ENCODE measurements at places on chromosomes 6 and 20.
A peak's percentile ranks its signal among the peaks of the same experiment; 100 is the strongest.

DNA sequence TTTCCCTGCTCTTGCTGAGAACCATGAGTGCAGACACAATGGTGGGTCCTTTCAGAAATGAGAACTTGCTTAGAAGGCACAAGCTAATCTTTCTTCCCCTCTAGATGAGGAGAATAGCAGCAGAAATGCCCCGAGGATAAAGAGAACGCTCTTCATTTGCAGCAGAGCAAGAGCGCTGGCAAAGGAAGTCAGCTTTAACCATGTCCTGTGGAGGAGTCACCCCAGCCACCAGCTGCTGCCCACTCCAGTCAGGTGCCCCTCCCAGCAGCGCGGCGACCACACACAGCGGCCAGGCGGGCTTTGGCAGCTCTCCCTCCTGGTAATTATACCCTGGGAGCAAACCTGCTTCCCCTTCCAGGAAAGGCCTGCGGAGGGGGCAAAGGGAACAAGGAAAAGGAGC is 42.4 kb upstream of the EMILIN3 start:
- DNase-seq: peak; percentile 87

GRCh38 chr20:63572071-63572787 is 1.8 kb downstream of the HELZ2 start:
- no peak for DNase-seq

DNA sequence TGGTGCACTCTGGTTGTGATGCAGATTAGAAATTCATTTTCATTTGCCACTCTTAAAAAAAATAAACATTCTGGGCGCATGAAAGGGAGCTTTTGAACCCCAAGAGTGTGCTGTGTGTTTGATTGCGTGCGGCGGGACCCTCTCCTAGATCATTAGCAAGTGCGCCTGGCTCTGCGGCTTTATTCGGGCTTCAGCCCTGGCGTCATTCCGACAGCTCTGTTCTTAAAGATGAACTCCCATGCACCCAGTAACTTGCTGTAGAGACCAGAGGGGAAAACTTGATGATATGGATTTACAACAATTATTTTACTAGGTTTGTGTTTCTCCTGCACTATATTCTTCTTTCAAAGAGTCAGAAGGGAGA is 48.9 kb upstream of the ARMC2 start:
- DNase-seq: peak; percentile 40

GRCh38 chr20:51193066-51193772 is 170.3 kb upstream of the KCNG1 start:
- no peak for DNase-seq

DNA sequence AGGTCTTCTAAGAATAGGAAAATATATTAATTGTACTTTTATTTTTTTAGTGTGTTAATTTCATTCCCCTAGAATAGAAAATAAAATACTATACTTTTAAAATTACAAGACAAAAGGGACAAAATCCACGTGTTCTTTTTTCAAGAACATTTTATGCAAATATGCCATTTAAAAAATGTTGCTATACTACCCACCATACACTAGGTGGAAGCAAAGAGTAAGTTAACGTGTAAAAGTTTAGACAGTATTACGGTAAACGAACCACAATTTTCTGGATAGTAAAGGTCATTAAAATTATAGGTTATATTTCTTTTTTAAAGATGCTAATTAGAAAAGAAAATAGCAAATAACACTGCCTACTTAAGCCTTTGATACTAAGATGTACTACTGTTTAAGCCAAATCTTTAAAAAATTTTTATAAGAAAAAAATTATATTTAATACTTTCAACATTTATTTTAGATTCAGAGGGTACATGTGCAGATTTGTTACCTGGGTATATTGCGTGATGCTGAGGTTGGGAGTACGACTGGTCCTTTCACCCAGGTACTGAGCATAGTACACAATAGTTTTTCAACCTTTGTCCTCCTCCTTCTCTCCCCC is 287.6 kb downstream of the PHF3 start:
- DNase-seq: no peak

- DNase-seq: no peak
Measured at GRCh38 chr6:15826814-15827318, 164.0 kb upstream of the DTNBP1 start.

DNA sequence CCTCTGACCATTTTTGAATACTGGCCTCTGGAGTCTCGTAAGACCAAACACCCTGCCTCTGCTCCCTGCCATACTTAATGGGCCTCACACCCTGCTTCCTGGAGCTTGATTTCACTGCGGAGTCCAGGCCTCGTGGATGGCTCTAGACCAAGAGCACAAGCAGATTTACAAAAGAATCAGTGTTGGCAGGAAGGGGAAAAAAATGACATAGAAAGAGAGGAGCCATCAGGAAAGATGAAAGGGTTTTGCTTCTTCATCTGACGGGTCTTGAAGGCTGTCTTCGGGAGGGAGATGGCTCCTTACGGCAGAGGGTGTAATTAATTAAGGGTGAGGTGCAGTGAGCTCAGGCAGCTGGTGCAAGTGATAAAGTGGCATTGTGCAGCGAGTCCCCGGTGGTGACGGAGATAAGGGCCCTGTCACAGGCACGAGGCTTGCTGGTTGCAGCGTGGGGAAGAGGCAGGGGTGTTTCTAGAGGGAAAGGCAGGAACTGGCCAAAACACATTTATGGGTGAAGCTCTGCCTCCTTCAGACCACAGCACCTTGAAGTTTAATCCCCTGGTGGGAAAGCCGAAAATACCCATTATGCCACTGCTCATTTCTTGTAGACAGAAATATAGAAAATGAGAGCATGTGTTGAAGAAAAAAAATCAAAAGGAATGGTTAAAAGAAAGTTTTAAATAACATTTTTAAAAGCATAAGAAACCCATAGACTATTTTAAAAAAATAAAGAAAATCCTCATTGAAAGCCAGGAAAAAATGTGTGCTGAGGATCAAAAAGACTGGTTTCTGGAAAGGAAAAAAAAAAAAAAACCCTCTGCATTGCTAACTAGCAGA is 128.6 kb upstream of the LRFN2 start:
- DNase-seq: no peak

DNA sequence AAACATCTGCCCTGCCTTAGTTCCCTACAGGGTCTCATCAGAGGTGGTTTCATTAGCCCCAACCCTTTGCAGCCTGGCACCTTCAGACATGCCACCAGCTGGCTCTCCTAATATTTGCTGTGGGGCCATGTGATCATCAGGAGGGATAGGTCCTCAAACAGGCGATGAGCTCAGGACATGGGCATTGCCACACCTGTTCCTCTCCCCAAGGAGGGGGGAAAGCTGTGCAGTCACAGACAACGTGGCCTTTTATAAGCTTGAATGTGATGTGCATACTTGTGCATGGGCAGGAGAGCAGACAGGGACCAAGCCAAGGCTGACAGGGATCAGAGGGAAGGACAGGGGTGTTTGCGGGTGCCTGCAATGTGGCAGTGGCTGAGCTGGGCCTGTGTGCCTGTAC is 78.8 kb upstream of the ZNFX1 start:
- no peak for DNase-seq

GRCh38 chr6:74632196-74632875 is 573.5 kb downstream of the COL12A1 start:
- DNase-seq: no peak

DNA sequence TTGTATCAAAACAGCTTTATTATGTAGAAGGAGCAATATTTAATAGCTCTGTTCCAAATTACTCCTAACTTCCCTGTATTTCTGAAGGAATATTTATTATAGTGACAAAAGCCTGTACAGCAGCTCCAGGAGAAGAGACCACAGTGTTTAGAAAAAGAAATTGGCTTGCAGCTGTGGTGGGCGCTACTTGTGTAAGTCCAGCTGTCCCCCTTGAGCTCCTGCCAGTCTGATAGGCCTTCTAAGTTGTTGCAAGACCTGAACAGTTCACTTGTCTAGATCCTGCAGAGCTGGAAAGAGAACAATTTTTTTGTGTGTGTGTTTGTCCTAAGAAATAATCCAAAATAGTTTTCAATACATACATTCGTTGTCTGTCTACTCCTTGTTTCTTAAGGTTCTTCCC is 86.6 kb downstream of the JARID2 start:
- no peak for DNase-seq

All from dorsolateral prefrontal cortex (tissue), 122 donors.